ENCODE measurements at places on chromosomes 6 and 20.

DNA sequence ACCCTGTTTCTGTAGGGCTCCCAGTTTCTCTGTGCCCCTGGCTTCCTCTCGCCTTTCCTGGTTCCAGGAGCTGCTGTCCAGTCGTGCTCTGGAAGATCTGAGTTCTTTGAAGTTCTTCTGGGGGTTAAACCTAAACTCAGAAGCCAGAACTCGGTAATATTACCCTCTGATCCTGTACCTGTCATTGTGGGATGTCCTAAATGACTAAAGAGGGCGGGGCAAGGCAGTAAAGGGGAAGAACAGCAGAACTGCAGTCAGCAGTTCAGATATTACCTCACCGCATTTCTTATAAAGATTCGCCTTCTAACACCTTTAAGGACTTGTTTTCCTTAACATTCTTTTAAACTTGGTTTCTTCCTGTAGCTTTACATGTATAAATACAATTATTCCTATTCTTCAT is 63.9 kb downstream of the FAM120B start:
- no peak for DNase-seq

DNA sequence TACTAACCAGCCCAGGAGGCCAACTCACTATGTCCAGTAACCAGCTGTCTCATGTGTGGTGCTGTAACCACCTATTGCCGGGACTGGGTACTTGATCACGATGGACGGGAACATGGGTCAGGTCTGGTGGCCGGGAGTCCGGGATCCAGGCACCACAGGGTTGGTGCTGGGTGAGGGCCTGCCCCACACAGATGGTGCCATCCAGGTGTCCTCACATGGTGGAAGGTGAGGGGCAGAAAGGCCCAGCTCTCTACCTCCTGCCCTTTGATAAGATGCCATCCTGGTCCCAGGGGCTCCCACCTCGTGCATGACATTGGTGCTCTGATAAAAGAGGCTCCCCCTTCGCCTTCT is 116.3 kb downstream of the TAF4 start:
- no peak for DNase-seq

GRCh38 chr6:12976366-12976765 is 259.8 kb downstream of the PHACTR1 start:
- DNase-seq: no peak

DNA sequence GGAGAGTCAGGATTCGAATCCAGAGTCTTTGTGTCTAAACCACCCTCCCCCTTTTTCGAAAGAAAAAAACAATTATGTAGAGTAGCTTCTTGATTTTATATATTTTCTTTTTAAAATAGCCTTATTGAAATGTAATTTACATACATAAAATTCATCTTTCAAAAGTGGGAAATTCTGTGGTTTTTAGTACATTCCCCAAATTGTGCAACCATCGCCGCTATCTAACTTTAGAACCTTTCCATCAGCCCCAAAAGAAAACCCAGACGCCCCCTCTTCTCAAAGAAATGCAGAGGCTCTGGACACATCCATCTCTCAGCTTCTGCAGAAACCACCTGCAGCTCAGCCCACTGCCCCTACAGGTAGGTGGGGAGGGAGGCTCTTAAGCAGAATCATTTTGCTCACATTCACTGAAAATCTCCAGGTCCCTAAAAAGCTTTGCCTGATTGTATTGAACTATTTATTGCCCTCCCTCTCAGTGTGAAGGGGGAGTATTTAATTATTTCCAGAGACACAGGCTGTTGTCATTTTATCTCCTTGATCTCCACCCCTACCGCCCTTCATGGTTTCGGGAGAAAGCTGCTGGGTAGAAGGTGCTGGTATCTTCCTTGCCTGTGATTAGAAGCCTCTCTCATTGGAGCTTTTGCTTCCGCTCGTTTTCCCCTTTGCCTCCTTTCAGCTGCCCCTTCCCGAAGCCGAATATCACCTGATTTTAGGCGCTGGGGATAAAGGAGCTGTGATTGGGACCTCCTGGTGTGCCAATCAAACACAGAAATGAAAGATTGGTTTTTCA is 68.7 kb upstream of the KCNG1 start:
- DNase-seq: no peak

GRCh38 chr20:47951521-47951971 is 166.3 kb upstream of the SULF2 start:
- no peak for DNase-seq

DNA sequence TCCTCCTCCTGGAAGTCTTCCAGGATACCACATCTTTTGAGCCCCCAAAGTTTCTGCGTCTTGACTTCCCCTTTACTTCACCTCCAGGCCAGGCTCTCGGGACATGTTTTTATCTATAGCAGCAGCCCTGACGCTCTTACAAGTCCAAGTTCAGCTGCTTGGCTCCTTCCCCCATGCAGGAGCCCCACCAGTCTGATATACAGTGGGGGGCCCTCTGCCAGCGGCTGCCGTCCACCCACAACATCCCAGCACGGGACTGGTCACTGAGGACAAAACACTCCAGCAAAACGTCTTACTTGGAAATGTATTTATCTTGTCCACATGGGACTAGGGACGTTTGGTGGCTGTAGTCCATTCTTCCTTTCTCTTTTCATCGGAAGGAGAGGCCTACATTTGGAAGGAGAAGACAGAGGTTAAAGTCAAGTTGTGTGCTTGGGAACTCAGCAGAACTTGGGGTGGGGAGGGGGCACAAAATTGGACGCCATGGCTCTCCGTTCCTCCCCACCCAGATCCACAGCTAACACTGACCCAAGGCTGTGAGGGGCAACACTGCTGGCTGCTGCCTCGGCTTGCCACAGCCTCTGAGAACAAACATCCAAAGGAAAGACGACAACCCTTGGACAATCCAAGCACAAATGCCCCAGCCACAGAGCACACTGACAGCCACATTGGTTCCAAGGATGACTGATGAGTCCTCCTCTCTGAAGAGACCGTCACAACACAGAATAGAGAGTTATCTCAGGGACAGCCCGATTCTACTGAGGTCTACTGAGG is 79.2 kb downstream of the PRND start:
- DNase-seq: no peak

DNA sequence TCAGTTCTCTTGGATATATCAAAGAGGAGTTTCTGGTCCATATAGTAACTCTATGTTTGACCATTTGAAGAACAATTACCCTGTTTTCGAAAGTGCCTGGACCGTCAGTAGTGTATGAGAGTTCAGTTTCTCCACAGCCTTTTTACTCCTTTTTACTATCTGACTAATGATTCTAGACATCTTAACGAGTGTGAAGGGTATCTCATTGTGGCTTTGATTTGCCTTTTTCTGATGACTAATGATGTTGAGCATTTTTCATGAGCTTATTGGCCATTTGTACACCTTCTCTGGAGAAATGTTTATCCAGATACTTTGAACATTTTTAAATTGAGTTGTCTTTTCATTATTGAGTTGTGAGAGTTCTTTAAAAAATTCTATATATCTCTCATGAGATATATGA is 114.9 kb upstream of the ATXN1 start:
- DNase-seq: no peak

DNA sequence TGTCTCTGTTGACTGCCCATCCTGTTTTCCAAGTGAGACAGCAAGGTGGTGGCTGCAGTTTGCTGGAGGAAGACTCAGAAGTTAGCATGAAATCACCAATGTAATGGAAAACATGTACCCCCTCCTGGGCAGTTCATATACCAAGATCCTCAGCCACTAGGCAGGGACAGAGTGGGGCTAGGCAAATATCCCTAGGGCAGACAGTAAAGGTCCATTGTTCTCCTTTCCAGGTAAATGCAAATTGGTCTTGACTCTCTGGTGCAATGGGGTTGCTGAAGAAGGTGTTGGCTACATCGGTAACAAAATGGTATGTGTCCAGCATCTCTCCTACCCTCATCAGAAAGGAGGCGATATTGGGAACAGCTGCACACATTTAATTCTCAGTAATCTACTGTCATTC is 233.6 kb upstream of the SOX4 start:
- DNase-seq: no peak

GRCh38 chr20:62899633-62900051 is 26.7 kb downstream of the DIDO1 start:
- DNase-seq: no peak

GRCh38 chr6:33983721-33984465 is 162.0 kb downstream of the GRM4 start:
- DNase-seq: no peak

DNA sequence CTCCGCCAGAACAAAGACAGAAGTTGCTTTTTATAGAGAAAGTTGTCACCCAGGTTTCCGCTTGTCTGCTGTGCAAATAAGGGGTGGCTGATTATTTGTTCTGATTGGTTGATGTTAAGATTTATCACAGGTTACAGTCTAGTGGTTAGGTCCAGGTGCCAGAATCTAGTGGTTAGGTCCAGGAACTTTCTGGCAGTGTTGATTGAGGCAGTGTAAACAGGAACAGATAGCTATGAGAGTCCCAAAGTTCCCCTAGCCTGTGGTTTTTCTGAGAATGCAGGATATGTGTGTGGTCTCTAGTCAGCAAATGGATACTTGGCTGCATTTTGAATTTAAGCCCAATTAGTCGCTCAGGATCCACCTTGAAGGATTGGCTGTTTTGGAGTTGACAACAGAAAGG is 148.0 kb downstream of the TMEM200A start:
- no peak for DNase-seq

- DNase-seq: no peak
These were observed 31.9 kb upstream of the CDH4 start for GRCh38 chr20:61220131-61220530.

DNA sequence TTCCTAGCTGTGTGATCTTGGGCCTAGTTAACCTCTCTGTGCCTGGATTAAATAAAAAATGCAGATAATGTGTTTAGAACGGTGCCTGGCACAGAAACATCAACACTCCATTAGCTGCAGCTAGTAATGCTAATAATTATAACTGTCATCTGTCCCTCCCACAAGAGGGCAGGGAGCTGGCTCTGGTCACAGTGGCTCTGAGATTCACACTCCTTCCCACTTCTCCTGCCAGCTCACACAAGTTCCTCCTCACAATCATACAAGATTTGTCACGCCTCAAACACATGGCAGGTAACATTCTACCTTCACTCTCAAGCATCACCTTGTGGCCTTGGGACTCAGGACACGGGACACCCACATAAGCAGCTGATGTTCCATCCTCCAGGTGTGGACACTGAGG is 2.4 kb downstream of the ADA start:
- DNase-seq: no peak

GRCh38 chr6:38176797-38177751 is 357.5 kb downstream of the ZFAND3 start:
- no peak for DNase-seq
